ENCODE measurements at places on chromosomes 7 and 10.

DNA sequence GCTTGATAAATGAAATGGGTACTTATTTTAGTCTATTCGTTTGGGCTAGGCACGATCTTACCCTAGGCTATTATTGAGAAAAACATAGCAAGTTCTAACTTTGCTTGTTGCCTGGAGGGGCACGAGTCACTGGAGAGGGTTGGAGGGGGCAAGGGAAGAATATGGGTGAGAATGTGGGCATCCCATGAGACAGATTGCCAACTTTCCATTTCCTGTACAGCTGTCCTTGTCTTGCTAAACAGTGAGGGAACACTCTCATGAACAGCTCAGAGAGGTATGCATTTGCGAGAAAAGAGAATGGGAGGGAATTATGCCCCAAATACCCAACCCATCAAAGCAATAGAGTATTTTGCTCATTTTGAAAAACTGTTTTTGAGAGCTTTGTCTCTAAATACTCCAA is 9.2 kb downstream of the CDHR3 start:
- no peak for DNase-seq

- no peak for DNase-seq
Measured at GRCh38 chr10:116766241-116766827, 24.0 kb upstream of the HSPA12A start.

DNA sequence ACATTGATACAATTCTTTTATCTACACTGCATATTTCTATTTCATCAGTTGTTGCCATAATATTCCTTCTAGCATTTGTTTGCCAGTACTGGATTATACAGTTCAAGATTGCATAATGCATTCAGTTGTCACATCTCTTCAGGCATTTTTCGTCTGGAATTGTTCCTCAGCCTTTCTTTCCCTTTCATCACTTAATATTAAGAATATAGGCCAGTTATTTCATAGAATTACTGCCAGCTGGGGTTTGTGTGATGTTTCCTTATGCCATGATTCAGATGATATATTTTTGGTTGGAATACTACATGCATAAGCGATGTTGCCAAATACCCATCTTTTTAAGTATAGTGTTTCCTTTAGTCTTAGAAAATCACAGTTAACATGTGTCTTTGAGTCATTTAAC is 20.8 kb downstream of the KIFBP start:
- DNase-seq, result no peak

DNA sequence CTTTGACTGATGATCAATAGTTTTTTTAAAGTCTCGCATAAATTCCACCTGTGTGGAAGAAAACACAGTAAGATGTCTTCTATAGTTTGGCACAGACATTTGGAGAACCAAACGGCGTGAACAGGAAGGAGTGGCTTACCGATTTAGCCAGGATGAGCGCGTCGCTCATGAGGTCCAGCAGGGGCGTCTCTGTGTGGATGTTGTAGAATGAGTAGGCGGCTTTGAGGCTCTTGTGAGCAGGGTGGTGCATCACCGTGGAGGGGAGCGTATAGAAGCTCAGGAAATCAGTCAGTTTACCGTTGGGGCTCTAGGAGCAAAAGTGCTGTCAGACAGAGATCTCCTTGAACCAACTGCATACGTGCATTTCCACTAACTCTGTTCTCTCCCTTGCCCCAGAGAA is 15.5 kb downstream of the RPP38 start:
- no peak for DNase-seq

GRCh38 chr7:106203473-106203872 is 81.3 kb downstream of the NAMPT start:
- DNase-seq, result no peak
